ENCODE measurements at places on chromosomes 12 and 14. TPM values are rescaled to one million over a fixed set of nuclear protein-coding genes. Genes with fewer than 3 reads are reported as not detected.
A peak's percentile ranks its signal among the peaks of the same experiment; 100 is the strongest.

The ACSS3 gene
- total RNA-seq = not detected

The CCDC63 gene
- not detected for total RNA-seq

The DNAH10 gene
- 0.43 TPM for total RNA-seq

The EIF2B1 gene
- total RNA-seq = 61.8 TPM

The CMTM5 gene
- not detected for total RNA-seq

- no peak for DNase-seq
- H3K27me3 ChIP-seq = no peaks in the 10 kb centered on the region
- H3K27ac ChIP-seq = no peak overlapping the region
- H3K36me3 ChIP-seq = no peaks in the 10 kb centered on the region
- no peak overlapping the region for H3K4me3 ChIP-seq
Observed at GRCh38 chr14:68638141-68638999, 154.5 kb downstream of the ZFP36L1 start.

- no peak overlapping the region for H3K27ac ChIP-seq
- no peaks in the 10 kb centered on the region for H3K4me1 ChIP-seq
- H3K36me3 ChIP-seq = no peaks in the 10 kb centered on the region
- DNase-seq = no peak
- no peak overlapping the region for H3K4me3 ChIP-seq
- H3K27me3 ChIP-seq = no peaks in the 10 kb centered on the region
Observed at GRCh38 chr12:51505360-51506105, 80.9 kb downstream of the SLC4A8 start.

DNA sequence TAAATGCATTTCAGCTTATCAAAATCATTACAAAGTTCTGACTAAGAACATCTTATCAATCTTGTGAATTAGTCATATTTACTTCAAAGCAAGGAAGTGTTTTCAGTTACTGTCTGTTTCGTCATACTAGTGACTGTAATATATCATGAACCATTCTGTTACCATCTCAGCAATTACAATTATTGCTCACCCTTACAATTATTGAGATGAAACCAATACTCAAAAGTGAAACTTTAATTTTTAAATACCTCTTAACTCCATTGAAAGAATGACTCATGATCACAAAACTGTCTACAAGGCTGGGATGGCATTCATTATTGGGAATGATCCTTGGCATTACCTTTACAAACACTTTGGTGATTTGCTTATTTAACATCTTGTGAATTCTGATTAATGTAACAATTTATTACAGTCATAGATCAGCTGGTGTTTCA is 90.3 kb downstream of the RPS6KA5 start:
- DNase-seq = no peak
- peak overlapping the region; percentile 89 for H3K27ac ChIP-seq
- peaks cover 49% of the 10 kb centered on the region for H3K4me1 ChIP-seq
- H3K36me3 ChIP-seq = peaks cover 32% of the 10 kb centered on the region
- no peaks in the 10 kb centered on the region for H3K27me3 ChIP-seq

GRCh38 chr12:46711756-46712155 is 114.0 kb downstream of the SLC38A4 start:
- H3K27me3 ChIP-seq = no peaks in the 10 kb centered on the region
- H3K4me3 ChIP-seq = no peak overlapping the region
- no peak overlapping the region for H3K27ac ChIP-seq
- no peak for DNase-seq
- no peaks in the 10 kb centered on the region for H3K4me1 ChIP-seq

DNA sequence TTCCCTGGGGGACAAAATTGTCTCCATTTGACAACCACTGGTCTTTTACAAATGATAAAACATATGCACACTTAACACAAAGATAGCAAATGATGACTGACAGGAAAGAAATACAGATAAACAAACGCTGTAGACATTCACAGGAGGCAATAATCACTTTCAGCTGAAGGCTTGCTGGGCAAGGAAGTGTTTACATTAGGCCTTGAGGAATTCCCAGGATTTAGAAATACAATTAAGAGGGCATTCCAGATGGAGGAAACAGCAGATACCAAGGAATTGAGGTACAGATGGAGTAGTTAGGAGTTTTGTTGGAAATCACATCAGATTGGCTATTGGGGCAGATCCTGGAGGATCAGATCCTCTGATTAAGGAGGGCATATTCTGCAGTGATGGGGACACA is 93.9 kb downstream of the DYRK2 start:
- H3K4me3 ChIP-seq = no peak overlapping the region
- H3K27me3 ChIP-seq = no peaks in the 10 kb centered on the region
- no peak overlapping the region for H3K27ac ChIP-seq

GRCh38 chr14:56512521-56512920 is 67.1 kb upstream of the TMEM260 start:
- DNase-seq = no peak
- no peak overlapping the region for H3K27ac ChIP-seq
- peaks cover 11% of the 10 kb centered on the region for H3K27me3 ChIP-seq
- H3K36me3 ChIP-seq = no peaks in the 10 kb centered on the region
- peaks cover 14% of the 10 kb centered on the region for H3K4me1 ChIP-seq

DNA sequence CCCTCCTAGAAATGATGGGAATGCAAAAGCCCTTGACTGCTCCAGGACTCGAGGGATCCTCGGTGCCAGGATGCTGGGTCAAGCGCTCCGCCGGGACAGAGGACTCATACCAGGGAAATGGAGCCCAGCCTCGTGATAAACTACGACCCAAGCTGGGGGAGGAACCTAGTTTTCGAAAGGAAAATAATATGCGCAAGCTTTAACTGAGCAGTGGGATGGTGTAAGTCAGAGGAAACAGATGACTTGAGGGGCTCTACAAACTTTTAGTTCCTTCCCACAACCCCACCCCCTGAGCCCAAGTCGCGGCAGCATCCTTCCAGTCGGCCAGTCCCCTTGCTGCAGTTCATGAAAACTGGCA is 654 bp upstream of the SUPT16H start:
- H3K27me3 ChIP-seq = no peaks in the 10 kb centered on the region
- peak overlapping the region; percentile 99 for H3K27ac ChIP-seq
- peaks cover 40% of the 10 kb centered on the region for H3K36me3 ChIP-seq
- peak; percentile 73 for DNase-seq
- H3K4me3 ChIP-seq = peak overlapping the region; percentile 86
- H3K4me1 ChIP-seq = peaks cover 34% of the 10 kb centered on the region

DNA sequence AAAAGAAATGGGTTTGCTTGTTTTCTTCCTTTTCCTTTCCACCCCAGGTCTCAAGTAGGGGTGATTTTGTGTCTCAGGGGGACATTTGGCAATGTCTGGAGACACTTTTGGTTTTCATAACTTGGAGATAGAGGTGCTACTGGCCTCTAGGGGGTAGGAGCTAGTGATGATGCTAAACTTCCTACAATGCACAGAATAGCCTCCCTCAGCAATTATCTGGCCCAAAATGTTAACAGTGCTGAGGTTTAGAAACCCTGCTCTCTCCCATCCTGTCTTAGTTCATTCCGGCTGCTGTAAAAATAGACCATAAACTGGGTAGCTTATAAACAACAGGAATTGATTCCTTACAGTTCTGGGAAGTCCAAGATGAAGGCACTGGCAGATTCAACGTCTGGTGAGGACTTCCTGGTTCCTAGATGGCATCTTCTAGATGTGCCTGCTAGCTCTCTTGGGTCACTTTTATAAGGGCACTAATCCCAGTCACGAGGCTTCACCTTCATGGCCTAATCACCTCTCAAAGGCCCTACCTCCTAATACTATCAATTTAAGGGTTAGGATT is 7.4 kb upstream of the GAS2L3 start:
- H3K27me3 ChIP-seq = peaks cover 19% of the 10 kb centered on the region
- H3K4me3 ChIP-seq = no peak overlapping the region
- no peak for DNase-seq
- H3K4me1 ChIP-seq = peaks cover 3% of the 10 kb centered on the region
- no peak overlapping the region for H3K27ac ChIP-seq

DNA sequence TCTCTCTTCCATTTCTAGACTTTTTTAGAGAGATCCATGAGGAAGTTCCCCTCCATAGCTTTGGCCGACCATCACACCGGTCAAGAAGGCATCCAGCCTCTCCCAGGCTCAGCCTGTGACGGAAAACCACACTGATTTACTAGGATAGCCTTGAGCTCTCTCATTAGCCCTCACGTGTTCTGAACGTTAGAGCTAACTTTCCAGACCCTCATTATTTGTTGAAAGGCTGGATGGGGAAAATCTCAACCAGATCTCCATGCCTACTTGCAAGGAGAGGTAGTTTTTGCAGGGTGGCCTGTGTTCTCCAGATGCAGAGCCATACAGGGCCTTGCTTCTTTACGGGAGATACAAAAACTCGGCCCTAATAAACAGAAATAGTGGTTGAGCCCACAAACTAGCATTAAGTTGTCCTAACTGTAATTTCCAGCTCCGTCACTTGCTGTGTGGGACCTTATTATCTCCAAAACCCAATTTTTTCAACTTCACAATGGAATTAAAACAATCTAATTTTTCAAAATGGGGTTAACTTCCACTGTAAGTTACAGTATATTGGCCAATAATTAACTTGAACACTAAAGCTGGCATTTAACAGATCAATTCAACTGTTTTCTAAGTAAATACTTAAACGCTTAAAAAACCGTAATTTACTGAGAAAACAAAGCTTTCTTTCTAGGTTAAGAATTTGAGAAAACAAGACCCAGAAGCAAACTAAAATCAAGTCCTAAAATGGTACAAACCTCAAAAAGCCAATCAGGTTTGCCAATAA is 65.3 kb downstream of the KLHL28 start:
- peaks cover 20% of the 10 kb centered on the region for H3K4me1 ChIP-seq
- H3K4me3 ChIP-seq = peak overlapping the region; percentile 82
- DNase-seq = no peak
- H3K36me3 ChIP-seq = no peaks in the 10 kb centered on the region
- H3K27me3 ChIP-seq = no peaks in the 10 kb centered on the region

GRCh38 chr12:121227294-121227693 is 17.4 kb downstream of the P2RX4 start:
- no peak overlapping the region for H3K27ac ChIP-seq
- H3K4me3 ChIP-seq = no peak overlapping the region
- no peak for DNase-seq
- peaks cover 47% of the 10 kb centered on the region for H3K4me1 ChIP-seq
- no peaks in the 10 kb centered on the region for H3K27me3 ChIP-seq
- peaks cover 22% of the 10 kb centered on the region for H3K36me3 ChIP-seq

- H3K27ac ChIP-seq = no peak overlapping the region
- peaks cover 11% of the 10 kb centered on the region for H3K27me3 ChIP-seq
- H3K36me3 ChIP-seq = no peaks in the 10 kb centered on the region
- H3K4me3 ChIP-seq = no peak overlapping the region
Observed at GRCh38 chr12:91316161-91316906, 133.7 kb upstream of the DCN start.

DNA sequence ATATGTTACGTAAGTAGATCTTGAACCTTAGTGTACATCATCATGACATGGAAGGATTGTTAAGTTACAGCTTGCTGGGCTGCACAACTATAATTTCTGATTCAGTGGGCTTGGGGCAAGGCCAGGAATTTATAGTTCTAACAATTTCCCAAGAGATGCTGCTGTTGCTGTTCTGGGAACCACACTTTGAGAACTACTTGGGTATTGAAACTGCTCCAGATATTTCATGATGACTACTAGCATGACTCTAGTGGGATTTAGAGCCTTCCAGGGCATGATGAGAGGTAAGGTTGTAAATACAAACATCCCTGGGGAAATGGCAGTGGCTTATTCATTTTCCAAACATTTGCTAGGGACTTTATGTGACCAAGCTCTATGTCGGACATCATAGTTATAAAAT is 904.8 kb upstream of the SEL1L start:
- no peaks in the 10 kb centered on the region for H3K4me1 ChIP-seq
- H3K27me3 ChIP-seq = no peaks in the 10 kb centered on the region
- no peaks in the 10 kb centered on the region for H3K36me3 ChIP-seq
- H3K27ac ChIP-seq = no peak overlapping the region

DNA sequence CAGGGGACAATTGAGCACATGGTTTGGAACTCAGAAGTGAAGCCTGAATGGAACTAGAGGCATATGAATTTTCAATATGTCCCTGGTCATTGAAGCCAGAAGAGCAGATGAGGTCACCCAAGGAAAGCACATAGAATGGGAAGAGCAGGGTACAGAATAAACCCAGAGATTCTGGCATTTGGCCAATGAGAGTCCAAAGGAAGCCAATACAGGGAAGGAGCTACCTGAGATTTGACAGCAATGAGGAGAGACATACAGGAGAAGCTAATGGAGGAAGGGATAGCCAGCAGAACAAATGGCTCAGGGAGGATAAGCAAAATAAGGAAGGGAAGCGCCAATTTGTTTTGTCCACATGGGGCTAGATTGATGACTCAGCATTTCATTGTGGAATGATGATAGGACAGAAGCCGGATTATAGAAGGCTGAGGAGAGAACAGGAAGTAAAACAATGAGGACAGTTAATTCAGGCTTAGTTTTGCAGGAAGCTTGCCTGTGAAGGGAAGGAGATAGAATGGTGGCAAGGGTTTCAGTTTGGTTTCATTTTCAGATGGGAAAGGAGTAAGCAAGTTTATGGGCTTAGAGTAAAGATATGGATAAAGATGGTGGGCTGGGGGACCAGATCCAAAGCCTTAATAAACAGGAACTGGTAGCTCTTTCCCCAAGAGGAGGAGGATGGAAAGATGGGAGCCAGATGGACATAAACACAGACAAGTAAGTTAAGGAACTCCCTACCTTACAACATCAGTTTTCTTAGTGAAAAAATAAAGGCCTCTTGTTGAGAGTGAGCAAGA is 3.2 kb upstream of the SPTSSA start:
- no peak for DNase-seq
- H3K4me3 ChIP-seq = no peak overlapping the region
- H3K4me1 ChIP-seq = peaks cover 11% of the 10 kb centered on the region

DNA sequence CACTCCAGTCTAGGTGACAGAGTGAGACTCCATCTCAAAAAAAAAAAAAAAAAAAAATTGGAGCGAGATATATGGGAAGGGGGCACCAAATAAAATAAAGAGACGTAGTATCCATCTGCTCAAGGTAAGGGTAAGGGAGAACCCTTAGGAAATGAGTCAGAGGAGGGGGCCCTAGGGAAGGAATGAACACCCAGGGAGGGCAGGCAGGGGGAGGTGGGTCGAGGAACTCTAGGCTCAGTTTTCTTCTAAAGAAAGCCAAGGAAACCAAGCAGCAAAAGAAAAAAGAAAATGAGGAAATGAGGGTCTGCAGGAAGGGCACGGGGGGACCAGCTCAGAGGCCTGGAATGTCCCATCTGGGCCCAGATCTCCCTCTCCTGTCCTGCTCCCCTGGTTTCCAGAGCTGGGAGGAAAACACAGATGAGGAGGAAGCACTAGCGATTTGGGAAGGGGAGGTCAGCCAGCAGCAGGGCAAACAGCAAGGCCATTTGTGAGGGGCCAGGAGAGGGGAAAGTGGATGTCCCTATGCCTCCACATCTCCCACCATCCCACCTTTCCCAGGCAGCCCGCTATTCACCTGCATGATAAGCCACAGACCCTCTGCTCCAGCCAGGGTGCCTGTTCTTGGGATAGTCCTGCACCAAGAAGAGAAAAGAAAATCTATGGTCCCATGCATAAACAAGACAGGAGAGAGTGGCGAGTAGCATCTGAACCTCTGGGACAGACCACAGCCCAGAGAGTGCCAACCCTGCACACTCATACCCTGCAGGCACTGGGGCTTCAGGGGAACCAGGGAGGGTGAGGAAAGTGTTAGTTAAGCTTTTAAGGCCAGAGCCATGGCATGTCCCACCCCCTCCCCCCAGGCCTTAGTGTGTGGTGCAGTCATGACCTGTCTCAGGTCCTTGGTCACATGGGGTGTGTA is 11.9 kb downstream of the SPRYD3 start:
- H3K27me3 ChIP-seq = no peaks in the 10 kb centered on the region
- peak overlapping the region; percentile 47 for H3K27ac ChIP-seq
- peaks cover 12% of the 10 kb centered on the region for H3K4me1 ChIP-seq
- H3K36me3 ChIP-seq = peaks cover 19% of the 10 kb centered on the region
- peak; percentile 45 for DNase-seq

- peak; percentile 51 for DNase-seq
- no peak overlapping the region for H3K27ac ChIP-seq
- no peaks in the 10 kb centered on the region for H3K27me3 ChIP-seq
- H3K4me3 ChIP-seq = no peak overlapping the region
- no peaks in the 10 kb centered on the region for H3K36me3 ChIP-seq
Observed at GRCh38 chr14:104882325-104882973, 17.4 kb downstream of the CEP170B start.

Measured in activated CD8-positive, alpha-beta T cell treated with anti-CD3 and anti-CD28 coated beads for 36 hours (primary cell).